CD4-positive, alpha-beta T cell (primary cell): ENCODE measurements at places on chromosomes 7 and 10. TPM values are rescaled to one million over a fixed set of nuclear protein-coding genes. Genes with fewer than 3 reads are reported as not detected.

GRCh38 chr10:104103956-104104355, 18.0 kb upstream of the SFR1 start:
- H3K27ac ChIP-seq = no peak overlapping the region
- no peaks in the 10 kb centered on the region for H3K4me1 ChIP-seq

DNA sequence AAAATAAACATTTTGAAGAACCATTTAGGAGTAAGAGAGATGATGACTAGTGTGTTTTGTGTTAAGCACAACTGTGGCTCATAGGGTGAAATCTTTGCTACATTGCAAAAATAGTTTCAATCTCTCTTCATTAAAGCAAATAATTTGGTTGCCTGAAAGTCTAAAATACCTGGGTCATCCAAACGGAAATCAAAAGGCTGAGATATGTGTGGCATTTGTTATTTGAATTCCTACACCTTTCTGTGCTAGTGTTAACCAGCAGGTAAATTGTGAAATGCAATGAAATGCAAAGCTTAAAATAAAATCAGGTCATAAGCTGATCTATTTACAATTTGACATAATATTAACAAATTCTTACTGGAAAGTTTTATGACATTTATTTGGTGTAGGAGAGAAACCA, 40.9 kb upstream of the SEMA3E start:
- no peak overlapping the region for H3K4me3 ChIP-seq
- no peaks in the 10 kb centered on the region for H3K4me1 ChIP-seq
- no peaks in the 10 kb centered on the region for H3K36me3 ChIP-seq
- H3K27me3 ChIP-seq = no peaks in the 10 kb centered on the region
- no peak for DNase-seq

GRCh38 chr7:142391191-142391992, 133.5 kb upstream of the PRSS58 start:
- no peaks in the 10 kb centered on the region for H3K4me1 ChIP-seq
- no peak overlapping the region for H3K27ac ChIP-seq
- no peaks in the 10 kb centered on the region for H3K36me3 ChIP-seq
- DNase-seq = peak; percentile 9
- peak overlapping the region; percentile 22 for H3K4me3 ChIP-seq
- no peaks in the 10 kb centered on the region for H3K27me3 ChIP-seq

AGBL3 gene
- 2.5 TPM for total RNA-seq

HMX2 gene
- not detected for total RNA-seq

GRCh38 chr10:70884741-70885140, 3.6 kb downstream of the PCBD1 start:
- H3K27me3 ChIP-seq = no peaks in the 10 kb centered on the region
- no peak for DNase-seq
- no peak overlapping the region for H3K4me3 ChIP-seq
- peaks cover 5% of the 10 kb centered on the region for H3K36me3 ChIP-seq
- H3K27ac ChIP-seq = no peak overlapping the region

- peaks cover 9% of the 10 kb centered on the region for H3K4me1 ChIP-seq
- no peaks in the 10 kb centered on the region for H3K27me3 ChIP-seq
- no peaks in the 10 kb centered on the region for H3K36me3 ChIP-seq
- H3K4me3 ChIP-seq = no peak overlapping the region
These were observed 11.0 kb upstream of the PPIF start for GRCh38 chr10:79336276-79336675.

- no peaks in the 10 kb centered on the region for H3K27me3 ChIP-seq
- no peak overlapping the region for H3K27ac ChIP-seq
- no peak overlapping the region for H3K4me3 ChIP-seq
- H3K36me3 ChIP-seq = no peaks in the 10 kb centered on the region
- H3K4me1 ChIP-seq = no peaks in the 10 kb centered on the region
- no peak for DNase-seq
These were observed 13.9 kb downstream of the FKBP6 start for GRCh38 chr7:73341877-73342276.

DNA sequence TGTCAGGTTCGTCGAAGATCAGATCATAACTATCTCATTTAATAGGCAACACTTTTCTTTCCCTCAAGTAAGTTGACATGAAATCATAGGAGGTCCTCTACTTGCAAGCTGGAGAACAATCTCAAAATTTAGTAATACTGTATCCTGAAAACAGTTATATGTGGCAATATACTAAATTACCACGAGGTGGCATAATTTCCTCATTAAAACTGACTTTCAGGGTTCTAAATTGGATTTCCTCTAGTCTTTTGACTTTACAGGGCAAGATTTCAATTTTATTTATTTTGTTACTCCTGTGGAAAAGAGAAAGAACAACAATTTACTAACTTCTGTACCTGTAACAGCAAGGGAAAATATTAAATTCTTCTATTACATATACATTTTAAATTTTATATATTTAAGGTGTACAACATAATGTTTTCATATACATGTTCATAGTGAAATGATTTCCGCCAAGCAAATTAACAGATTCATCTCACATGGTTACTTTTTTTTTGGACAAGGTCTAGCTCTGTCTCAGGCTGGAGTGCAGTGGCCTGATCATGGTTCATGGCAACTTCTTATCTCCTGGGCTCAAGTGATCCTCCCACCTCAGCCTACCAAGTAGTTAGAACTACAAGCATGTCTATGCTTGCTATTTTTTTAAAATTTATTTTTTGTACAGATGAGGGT, 53.4 kb upstream of the CYP2C18 start:
- no peak for DNase-seq
- no peaks in the 10 kb centered on the region for H3K4me1 ChIP-seq
- no peaks in the 10 kb centered on the region for H3K36me3 ChIP-seq
- no peak overlapping the region for H3K4me3 ChIP-seq

DNA sequence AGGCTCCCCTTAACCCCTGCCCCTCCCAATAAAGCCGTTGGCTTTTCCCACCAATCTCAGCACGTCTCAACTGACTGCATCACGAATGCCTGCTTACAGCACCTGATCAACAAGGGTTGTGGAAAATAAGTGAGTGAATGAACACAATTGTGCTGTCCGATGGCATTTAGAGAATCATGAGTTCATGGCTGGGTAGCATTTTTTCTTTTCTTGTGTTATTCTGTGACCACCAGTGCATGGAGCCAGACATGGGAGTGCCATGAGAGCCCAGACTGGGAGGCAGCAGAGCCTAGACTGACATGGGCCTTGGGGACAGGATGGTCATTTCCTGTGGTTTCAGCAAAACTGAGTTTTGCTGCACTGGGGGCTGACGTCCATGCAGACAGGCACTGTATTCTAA, 254.1 kb upstream of the IGFBP3 start:
- no peaks in the 10 kb centered on the region for H3K4me1 ChIP-seq
- no peak for DNase-seq
- H3K27me3 ChIP-seq = no peaks in the 10 kb centered on the region

GRCh38 chr10:85580585-85580984, 786.0 kb downstream of the GRID1 start:
- H3K4me3 ChIP-seq = no peak overlapping the region
- H3K36me3 ChIP-seq = no peaks in the 10 kb centered on the region
- no peaks in the 10 kb centered on the region for H3K27me3 ChIP-seq
- no peak for DNase-seq
- H3K27ac ChIP-seq = no peak overlapping the region

DNA sequence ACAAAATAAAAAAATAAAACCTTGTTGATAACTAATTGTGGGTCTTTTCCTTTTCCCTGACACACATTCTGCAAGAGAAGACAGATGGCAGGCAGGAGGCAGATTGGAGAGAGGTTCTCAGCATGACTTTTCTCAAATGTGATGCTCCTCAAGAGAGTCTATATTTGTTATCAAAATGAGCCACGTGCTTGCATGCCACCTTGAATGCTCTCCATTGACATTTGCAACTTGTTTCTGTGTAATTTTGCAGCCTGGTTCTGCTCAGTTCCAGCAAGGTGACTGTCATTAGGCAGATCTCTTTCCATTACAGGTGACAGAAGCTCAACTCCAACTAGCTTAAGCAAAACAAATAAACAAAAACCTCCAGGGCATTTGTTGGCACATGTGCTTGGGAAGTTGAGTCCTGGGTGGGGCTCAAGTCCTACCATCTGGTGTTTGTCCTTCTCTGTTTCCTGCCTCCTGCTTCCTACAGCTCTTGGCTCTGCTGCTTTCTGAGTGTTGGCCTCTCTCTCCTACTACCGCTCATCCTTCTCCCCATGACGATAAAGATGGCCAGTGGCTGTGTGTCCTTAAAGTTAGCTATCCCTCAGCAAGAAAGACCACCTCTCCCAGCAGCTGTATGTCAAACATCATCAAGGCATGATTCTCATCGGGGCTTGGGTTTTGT, 56.7 kb downstream of the GRK5 start:
- peaks cover 27% of the 10 kb centered on the region for H3K4me1 ChIP-seq
- no peak overlapping the region for H3K27ac ChIP-seq
- no peaks in the 10 kb centered on the region for H3K27me3 ChIP-seq
- no peak for DNase-seq

C7orf57 gene
- not detected for total RNA-seq

DNA sequence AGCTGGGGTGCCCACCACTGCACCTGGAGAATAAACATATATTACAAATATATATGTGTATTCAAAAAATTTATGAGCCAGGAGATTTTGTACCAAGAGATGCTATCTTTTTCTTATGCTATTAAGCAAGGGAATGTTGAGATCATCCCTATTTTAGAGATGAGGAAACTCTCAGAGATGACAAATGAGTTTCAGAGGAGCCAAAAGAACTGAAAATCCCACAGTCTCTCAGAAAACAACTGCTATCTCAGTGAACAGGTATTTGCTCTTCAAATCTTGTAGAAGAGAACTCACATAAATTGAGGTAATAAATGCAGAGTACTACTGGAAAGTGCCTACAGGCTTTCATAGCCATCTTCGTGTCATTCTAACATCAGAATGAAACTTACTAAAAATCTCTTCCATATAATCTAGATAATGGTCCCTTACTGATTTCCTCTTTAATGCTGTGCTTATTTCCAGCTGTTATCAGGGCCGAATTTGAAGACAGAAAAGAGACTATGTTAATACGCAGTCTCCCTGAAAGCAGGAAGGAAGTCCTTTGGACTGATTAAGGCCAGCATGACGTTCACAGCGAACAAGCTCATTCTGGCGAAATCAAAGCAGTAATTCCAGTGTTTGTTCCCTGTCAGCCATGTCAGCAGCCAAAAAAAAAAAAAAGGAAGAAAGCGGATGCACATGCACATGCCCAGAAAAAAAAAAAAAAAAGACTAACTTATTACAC, 29.4 kb upstream of the ANAPC16 start:
- H3K4me3 ChIP-seq = no peak overlapping the region
- DNase-seq = peak; percentile 27
- no peaks in the 10 kb centered on the region for H3K27me3 ChIP-seq
- no peaks in the 10 kb centered on the region for H3K4me1 ChIP-seq

GRCh38 chr7:127648986-127649385, 3.0 kb upstream of the SND1 start:
- no peak overlapping the region for H3K4me3 ChIP-seq
- H3K36me3 ChIP-seq = no peaks in the 10 kb centered on the region
- peaks cover 26% of the 10 kb centered on the region for H3K4me1 ChIP-seq
- DNase-seq = no peak
- H3K27ac ChIP-seq = no peak overlapping the region

ASB15 gene
- total RNA-seq = not detected

TTYH3 gene
- 7.9 TPM for total RNA-seq

- H3K27me3 ChIP-seq = peaks cover 2% of the 10 kb centered on the region
- no peak overlapping the region for H3K27ac ChIP-seq
- H3K36me3 ChIP-seq = no peaks in the 10 kb centered on the region
- no peaks in the 10 kb centered on the region for H3K4me1 ChIP-seq
- DNase-seq = no peak
These were observed 66.7 kb downstream of the EMX2 start for GRCh38 chr10:117609095-117609795.

APBB1IP gene
- 45.6 TPM for total RNA-seq
